ENCODE measurements at places on chromosomes 2 and 18. TPM values are rescaled to one million over a fixed set of nuclear protein-coding genes. Genes with fewer than 3 reads are reported as not detected.

The SERPINB10 gene
- not detected for total RNA-seq

The MAP3K19 gene
- not detected for total RNA-seq

The RBM44 gene
- 1.9 TPM for total RNA-seq

The IL1A gene
- total RNA-seq: not detected

The ANKRD30B gene
- total RNA-seq: 2.5 TPM

The DRC1 gene
- not detected for total RNA-seq

The FAM228A gene
- total RNA-seq: not detected

The NPPC gene
- not detected for total RNA-seq

The EVX2 gene
- not detected for total RNA-seq

The RTP5 gene
- total RNA-seq: not detected

The MFF gene
- total RNA-seq: 182 TPM

Data from Peyer's patch (tissue), 4 donors.